ENCODE measurements at places on chromosomes 1 and 21. TPM values are rescaled to one million over a fixed set of nuclear protein-coding genes. Genes with fewer than 3 reads are reported as not detected.

Gene SPRR5
- not detected for total RNA-seq

Gene USP1
- total RNA-seq = 23.8 TPM

DNA sequence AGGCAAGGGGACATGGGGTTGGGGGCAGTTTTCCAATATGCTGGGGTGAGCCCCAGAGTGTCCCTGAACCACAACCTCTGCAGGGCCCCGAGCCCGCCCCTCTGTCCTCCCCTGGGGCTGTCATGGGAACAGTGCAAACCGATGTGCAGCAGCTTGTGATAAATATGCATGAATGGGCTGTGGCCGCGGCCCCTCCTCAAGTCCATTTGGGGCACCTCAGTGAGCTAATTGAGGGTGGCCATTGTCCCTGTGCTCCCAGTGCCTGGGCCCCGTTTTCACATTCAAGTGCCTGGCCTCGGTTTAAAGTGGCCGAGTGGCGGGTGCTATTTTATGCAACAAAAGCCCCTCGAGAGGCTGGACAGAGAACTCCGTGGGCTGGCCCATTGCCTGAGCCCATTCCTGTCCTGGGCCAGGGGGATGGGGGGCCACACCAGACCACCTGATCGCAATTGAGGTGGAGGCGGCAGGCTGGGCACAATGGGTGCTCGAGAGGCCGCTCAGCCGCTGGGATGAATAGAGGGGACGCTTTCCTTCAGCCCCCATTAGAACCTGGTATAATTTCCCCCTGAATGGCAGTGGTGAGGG lies 193.7 kb downstream of the FOXD2 start:
- no peak for DNase-seq

GRCh38 chr1:13507075-13507474 lies 6.7 kb downstream of the LRRC38 start:
- no peak for DNase-seq

DNA sequence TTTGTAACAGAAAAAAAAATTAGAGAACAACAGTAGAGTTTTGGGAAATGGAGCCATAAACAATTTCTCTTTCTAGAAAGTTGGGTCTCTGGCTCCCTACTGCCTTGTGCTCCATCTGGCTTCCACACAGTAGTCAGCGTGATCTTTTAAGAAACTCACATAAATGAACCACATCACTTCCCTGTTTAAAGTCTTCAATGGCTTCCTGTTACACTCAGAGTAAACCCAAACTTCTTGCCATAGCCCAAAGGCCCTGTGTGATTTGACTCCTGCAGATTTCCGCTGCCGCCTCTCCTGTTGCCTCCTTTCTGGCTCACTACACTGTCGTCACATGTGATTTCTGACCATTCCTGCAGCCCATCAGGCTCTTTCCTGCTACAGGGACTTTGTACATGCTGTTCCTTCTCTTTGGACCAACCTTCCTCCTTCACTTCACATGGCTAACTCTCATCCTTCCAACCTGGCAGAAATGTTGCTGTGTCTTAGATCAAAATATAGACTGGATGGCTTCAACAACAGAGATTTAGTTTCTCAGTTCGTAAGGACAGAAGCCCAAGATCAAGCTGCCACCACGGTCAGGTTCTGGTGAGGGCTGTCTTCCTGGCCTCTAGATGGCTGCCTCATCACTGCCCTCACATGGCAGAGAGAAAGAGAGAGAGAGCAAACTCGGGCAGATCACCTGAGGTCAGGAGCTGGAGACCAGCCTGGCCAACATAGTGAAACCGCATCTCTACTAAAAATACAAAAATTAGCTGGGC lies 34.0 kb downstream of the OPRD1 start:
- no peak for DNase-seq
